ENCODE measurements at places on chromosomes 7 and 10.
A peak's percentile ranks its signal among the peaks of the same experiment; 100 is the strongest.

- DNase-seq, result peak; percentile 71
Measured at GRCh38 chr7:92691578-92691977, 101.4 kb upstream of the FAM133B start.

DNA sequence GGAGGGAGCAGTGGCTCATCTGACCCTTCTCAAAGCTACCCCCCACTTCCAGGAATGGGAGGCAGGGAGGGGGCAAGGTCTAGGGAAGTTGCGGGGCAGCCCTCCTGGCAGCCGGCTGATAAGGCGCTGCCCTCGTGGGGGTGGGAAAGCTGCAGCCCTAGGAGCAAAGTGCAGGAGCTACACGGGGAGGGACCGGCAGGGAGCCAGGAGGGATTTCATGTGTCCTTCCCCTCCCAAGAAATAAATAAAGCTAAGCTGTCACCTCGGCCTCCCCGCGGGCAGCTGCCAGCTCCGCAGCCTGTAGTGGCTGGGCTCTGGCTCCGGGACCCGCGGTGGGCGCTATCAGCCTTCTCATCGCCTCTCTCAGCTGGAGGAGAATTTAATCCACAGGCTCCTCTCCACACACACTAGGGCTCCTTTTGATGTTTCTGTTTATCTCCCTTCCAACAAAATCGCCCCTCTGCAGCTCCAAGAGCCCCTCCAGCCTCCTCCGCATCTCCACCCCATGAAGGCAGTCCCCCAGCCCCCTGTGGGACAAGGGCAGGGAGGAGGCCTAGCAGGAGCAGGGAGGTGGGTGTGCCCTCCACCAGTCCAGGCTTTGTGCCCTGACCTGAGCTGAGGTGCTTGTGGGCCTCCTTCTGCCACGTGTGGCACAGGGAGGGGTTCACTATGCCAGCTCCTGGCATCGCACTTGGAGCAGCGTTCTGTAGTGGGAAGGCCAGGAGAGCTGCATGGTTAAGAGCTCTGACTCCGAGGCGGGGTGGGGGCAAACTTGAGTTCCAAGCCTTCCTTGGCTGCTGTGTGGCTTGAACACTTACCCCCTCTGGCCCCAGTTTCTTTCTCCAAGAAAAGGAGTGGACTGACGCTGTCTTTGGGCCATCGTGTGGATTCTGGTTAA lies 80.5 kb downstream of the C10orf105 start:
- DNase-seq, result no peak

DNA sequence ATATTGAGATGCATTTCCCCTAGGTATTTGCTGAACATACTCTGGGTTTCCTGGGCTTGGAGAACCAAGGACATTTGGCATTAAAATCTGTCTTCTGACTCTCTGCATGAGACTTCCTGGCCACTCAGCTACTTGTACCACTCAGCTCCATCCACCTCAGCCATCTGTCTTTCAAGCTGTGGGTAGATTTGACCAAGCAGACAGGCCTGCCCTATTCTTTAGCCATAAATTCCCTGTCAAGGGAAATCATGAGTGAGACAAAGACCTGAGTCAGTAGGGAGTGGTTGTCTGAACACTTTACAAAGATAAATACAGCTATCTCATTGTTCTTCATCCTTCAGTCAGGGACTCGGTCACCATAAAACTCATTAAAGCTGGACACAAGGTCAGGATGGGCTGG lies 399.1 kb downstream of the GPAM start:
- no peak for DNase-seq

GRCh38 chr10:73404690-73405089 lies 9.2 kb downstream of the ANXA7 start:
- no peak for DNase-seq

GRCh38 chr10:49744924-49745605 lies 17.1 kb downstream of the OGDHL start:
- no peak for DNase-seq

GRCh38 chr10:59887972-59888640 lies 18.2 kb downstream of the CCDC6 start:
- peak; percentile 26 for DNase-seq

All from CD4-positive, alpha-beta T cell treated with Interleukin-2 at 100 ng/mL for 4 hours (primary cell).